ENCODE measurements at places on chromosomes 16 and 17.

DNA sequence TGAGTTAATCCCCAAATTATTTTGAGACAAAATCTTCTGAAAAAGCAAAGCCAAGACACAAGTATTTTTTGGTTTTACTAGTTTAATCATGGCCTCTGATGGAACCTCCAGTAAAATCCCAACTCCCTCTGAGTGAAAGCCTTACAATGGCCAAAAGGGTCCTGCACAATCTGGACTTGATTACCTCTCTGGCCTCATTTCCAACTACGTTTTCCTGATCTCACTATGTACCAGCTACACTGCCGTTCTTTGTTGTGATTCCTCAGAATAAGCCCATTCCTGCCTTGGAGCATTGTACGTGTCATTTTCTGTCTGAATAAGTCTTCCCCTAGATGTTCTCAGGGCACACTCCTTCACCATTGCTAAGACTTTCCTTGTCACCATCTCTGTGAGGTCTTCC, 37.3 kb downstream of the SPOP start:
- DNase-seq: no peak

DNA sequence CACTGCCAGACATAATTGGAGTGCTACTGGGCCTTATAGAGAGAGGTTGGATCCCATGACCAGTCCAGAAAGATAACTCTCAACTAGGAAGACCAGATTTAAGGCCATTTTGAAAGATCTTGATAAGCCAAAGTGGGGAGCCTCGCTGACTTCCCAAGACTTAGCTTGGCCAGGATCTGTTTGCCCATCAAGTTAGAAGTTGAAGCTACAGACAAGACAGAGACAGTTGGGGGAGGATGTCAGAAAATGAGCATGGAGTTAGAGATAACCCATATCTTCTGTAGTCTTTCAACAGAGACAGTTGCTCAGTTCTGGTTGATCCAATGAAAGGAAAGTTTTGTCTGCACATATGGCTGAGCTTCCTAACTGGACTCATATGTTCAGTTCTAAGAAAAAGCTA, 267.4 kb downstream of the HS3ST3A1 start:
- DNase-seq: no peak

- DNase-seq: no peak
These were observed 7.0 kb downstream of the PIGQ start for GRCh38 chr16:576823-577201.

DNA sequence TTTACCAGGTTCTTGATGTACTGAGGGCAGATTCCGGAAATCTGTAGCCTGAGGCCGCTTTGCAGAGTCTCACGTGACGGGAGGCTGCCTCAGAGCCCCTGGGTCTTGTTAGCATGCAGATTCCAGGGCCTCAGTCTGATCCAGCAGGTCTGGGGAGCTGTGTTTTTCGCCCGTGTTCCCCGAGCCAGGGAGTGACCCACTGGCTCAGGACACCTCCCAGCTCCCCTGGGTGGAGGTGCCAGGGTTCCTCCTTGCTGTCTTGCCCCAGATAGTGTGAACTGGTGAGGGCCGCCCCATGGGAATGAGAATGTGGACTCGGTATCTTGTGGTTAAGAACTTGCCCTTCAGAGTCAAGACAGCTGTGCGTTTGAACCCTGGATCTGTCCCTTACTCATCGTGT, 98.6 kb downstream of the OR1D5 start:
- no peak for DNase-seq

GRCh38 chr16:15498427-15499175, 64.2 kb downstream of the BMERB1 start:
- no peak for DNase-seq

All from activated CD4-positive, alpha-beta T cell treated with anti-CD3 and anti-CD28 coated beads, Interleukin-2, amount 50 U/mL, for 16 hours (primary cell).